ENCODE measurements at places on chromosomes 1 and 21. TPM values are rescaled to one million over a fixed set of nuclear protein-coding genes. Genes with fewer than 3 reads are reported as not detected.

Gene UBE2U
- total RNA-seq = not detected

Gene WDR64
- total RNA-seq = not detected

Gene BGLAP
- 0.40 TPM for total RNA-seq

Gene SYPL2
- 0.08 TPM for total RNA-seq

Gene ZNF669
- 5.8 TPM for total RNA-seq

Gene TSPAN2
- not detected for total RNA-seq

Gene GJA8
- total RNA-seq = not detected

Gene FOXD2
- not detected for total RNA-seq

Gene SDC3
- 0.24 TPM for total RNA-seq

Gene LRRC71
- total RNA-seq = not detected

Gene OR2L3
- total RNA-seq = not detected

Gene PSRC1
- 6.1 TPM for total RNA-seq

Gene MROH9
- total RNA-seq = not detected

Gene COL9A2
- 48.8 TPM for total RNA-seq

Gene LRRC38
- total RNA-seq = not detected

Gene ATP6V0B
- total RNA-seq = 115 TPM

Gene CD55
- 14.5 TPM for total RNA-seq

Gene WNT3A
- not detected for total RNA-seq
